ENCODE measurements at places on chromosomes 16 and 17.
A peak's percentile ranks its signal among the peaks of the same experiment; 100 is the strongest.

DNA sequence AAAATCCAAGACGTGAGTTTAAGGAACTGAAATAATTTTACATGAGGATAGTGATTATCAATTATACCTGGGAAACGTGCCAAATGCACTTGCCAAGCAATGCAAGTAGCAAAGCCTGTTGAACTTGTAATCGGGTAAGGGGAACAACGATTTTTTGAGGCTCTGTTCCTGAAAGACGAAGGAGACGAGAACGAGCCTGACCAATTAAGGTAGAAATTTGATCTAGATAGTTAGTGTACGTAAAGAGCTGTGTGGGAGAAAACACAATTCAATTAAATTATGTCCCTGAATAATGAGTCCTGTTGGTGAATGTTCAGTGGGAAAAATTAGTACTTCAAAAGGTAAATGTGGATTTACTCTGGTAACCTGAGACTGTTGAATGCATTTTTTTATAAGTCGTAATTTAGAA, 17.7 kb upstream of the KCTD5 start:
- DNase-seq, result no peak

- DNase-seq, result no peak
Observed at GRCh38 chr16:57803134-57803990, 1.1 kb upstream of the KIFC3 start.

DNA sequence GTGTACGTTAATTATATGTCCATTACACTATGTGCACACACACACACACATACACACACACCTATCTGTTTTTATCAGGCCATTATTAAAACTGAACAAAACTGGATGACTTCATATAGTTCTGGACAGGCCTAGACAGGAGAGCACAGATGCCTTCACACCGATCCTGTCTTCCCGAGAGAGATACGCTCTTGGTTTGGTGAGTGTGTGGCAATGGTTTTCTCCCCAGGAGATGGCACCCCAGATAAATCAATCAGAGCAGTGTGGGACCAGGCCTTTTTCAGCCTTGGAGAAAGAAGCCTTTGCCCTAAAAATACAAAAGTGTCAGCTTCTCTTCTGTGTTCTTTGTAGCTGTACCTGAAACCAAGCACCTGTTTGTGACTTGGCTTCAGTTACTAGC, 83.7 kb downstream of the CPPED1 start:
- no peak for DNase-seq

DNA sequence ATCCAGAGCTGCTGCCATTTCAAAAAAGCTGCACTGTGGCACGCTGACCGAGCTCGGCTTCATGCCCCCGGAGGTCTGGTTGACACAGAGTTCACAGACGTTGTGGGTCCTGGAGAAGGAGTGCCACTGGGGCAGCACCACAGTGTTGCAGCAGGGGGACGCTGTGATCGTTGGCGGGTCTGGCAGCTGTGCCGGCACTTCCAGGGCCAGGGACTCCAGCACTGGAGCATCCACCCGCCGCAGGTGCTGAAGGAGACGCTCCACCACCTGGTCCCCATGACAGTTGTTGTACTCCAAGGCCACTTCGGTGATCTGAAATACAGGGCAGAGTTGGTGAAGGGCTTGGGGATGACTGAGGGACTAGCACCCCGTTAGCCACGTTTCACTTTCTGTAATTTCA, 23.5 kb downstream of the SNN start:
- no peak for DNase-seq

DNA sequence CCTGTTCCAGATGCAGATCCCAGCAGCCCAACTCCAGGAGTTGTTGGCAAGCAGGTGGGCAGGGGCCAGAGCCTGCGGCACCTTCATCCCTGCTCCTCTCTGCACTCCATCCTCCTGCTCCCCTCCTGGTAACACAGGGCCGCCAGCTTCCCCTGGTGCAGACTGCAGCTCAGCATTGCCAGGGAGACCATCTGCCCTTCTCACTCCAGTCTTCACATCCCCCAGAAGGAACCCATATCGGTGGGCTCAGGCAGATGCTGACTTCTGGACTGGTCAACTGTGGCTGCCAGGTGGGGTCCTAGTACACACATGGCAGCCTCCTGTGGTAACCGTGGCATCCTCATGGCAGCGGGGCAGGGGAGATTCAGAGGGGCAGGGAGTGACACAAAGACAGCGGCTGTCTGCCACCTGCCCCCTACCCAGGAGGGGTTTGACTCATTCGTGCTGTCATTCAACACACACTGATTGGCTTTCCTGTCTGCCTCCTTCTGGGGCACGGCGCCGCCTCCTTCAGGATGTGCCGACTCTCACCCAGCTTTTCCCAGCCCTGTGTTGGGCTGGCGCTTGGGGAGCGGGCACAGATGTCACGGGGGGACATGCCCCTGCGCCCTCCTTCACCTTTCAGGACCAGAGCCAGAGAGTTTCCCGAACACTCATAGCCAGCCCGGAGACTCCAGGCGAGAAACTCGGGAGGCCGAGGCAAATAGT, 120.9 kb downstream of the CMIP start:
- DNase-seq, result no peak

DNA sequence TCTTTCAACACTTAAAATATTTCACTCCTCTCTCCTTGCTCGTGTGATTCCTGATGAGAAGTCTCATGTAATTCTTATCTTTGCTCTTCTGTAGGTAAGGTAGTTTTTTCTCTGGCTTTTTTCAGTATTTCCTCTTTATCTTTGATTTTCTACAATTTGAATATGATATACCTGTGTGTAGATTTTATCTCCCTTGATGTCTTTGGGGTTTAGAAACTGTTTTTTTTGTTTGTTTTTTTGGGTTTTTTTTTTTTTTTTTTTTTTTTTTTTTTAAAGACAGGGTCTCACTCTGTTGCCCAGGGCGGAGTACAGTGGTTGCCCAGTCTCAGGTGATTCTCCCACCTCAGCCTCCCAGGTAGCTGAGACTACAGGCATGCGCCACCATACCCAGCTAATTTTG, 26.6 kb downstream of the MOSMO start:
- no peak for DNase-seq

DNA sequence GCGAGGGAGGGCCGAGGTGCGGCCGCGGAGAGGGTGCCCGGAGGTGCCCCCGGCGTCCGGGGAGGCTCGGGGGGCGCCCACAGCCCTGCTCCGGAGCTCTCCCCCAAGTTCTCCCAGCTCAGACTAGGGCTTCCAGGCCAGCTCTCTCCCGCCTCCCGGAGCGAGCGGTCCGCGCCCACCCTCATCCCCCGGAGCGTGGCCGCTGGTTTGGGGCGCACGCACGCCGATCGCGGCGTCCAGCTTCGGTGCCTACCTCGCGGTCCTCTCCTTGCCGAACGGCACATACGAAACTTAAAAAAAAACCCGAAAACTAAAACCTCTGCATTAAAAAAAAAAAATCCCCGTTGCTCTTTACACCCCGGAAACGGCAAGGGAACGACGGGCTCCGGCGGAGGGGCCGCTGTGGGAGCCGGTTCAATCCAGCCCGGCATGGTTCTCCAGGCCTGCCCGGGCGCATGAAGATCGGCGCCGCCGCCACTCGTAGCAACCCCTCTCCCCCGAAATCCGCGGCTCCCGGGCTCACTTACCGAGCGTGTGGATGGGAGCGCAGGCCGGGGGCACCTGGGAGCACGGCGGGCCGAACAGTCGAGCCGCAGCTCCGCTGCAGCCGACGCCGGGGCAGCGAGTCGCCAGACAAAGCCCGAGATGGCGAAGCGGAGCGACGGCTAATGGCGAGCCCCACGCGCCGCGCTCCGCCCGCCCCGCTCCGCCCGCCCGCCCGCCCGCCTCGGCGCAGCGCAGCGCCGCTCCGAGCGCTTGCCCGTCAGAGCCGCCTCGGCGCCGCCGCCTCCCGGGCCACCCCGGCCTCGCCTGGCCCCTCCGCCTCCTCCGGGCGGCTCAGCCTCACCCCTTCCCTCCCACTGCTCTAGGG, 973 bp upstream of the UBTF start:
- peak; percentile 43 for DNase-seq

- DNase-seq, result no peak
Observed at GRCh38 chr16:85027958-85028684, 526 bp downstream of the KIAA0513 start.
